ENCODE measurements at places on chromosomes 16 and 17.

GRCh38 chr17:28087743-28088142, 45.3 kb downstream of the NLK start:
- DNase-seq: no peak

GRCh38 chr16:6891496-6891895, 441.1 kb upstream of the RBFOX1 start:
- DNase-seq: no peak

- DNase-seq: no peak
These were observed 194.9 kb upstream of the RBFOX1 start for GRCh38 chr16:7137560-7138330.

DNA sequence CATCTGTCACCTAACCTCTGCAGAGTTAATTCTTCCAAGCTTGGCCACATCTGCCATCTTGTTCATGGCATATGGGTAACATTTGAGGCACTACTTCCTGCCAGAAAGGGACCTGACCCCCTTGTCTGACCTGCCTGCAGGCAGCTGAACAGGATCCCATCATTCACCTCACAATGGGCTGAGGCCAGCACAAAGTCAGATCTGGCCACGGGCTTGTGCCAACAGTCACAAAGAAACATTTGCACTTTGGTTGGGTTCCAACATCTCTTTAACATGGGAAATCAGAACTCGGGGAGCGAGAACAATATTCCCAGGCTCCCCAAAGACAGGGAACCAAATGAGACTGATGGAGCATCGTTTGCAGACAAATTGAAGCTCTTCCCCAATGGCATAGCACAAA, 116.1 kb downstream of the XYLT1 start:
- no peak for DNase-seq

DNA sequence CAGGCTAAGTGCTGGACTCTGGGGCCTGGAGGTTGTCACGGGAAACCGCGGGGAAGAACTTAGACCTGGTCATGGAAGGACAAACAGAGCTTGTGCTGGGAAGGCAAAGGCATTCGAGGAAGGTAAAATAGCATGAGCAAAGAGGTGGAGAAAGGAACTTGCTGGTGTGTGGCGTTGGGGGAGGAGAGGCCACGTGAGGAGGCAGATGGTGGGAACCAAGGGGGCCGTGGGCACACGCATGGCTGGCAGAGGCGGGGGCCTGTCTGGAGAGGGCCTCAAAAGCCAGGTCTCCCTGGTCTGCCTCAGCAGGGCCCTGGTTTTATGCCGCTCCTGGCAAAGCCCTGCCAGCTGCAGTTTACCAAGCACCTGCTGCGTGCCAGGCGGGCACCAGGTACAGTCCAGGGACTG, 15.3 kb downstream of the CORO7 start:
- DNase-seq: no peak

DNA sequence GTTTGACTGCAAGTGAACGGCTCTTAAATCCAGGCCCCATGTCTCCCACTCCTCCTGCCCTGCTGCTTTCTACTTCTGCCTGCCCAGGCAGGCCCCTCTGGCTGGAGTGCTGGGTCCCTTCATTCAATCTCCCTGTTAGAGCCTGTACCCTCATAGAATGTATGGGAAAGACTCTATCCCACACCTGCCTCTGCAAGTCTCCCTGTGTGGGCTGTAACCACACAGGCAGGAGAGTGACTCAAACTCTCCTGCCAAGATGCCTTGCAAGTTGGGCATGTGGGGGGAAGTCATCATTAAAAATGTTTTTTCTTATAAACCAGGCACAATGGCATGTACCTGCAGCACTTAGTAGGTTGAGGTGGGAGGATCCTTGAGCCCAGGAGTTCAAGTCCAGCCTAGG, 77.5 kb downstream of the PLXDC1 start:
- no peak for DNase-seq

DNA sequence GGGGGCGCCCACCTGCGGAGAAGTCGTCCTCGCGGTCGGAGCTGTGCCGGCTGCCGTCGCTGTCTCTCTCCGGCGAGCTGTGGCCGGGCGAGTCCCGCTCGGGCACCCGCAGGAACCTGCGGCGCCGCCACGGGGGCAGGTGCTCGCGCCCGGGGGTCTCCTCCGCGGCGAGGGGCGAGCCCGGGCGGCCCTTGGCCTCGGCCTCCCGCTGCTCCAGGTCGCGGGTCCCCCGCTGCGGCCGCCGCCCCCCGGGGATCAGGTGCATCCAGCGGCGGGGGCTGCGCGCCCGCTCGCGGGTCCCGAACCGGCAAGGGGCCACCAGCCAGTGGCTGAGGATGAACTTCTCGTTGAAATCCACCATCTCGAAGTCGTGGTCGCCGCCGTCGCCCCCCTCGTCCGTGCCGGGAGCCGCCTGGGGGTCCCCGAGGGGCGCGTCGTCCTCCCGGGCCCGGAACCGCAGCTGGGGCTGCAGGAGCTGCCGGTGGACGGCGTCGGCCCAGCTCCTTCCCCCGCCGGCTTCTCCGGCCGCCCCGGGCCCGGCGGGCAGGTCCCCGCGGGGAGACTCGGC, 41.4 kb upstream of the BHLHA9 start:
- DNase-seq: no peak

- no peak for DNase-seq
These were observed 146.4 kb upstream of the CIBAR2 start for GRCh38 chr16:85258629-85259028.

Data from NCI-H2227 treated with DMSO at 0.1 percent for 48 hours (cell line).